ENCODE measurements at places on chromosomes 2 and 18.

GRCh38 chr2:230327418-230328154 is 593 bp downstream of the SP140L start:
- no peak for DNase-seq

- DNase-seq, result no peak
Measured at GRCh38 chr2:39620067-39620466, 45.6 kb upstream of the TMEM178A start.

DNA sequence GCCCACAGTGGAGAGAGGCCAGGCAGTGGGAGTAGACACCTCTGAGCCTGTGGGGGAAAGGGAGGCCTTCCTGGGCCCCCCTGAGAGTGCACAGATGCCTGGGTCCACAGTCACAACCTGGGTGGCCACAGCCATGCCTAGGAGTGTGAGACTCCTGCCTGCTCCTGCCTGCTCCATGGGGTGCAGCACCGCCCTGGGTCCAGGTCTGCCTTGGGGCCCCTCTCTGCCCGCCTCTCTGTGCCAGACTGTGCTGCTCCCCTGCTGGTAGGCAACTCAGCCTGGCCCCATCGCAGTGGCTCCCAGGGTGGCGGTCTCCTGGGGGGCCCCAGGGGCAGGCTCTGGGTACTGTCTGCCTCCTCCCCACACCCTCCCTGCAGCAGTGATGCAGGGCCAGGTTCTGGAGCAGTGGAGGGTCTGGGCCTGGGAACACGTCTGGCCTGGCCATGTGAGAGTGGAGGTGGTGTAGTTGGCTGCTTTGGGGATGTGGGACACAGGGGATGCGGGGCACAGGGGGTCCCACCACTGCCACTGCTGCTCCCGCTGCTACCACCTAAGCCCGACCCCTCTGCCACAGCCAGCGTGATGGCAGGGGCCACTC is 60.1 kb upstream of the DLX2 start:
- DNase-seq, result no peak

DNA sequence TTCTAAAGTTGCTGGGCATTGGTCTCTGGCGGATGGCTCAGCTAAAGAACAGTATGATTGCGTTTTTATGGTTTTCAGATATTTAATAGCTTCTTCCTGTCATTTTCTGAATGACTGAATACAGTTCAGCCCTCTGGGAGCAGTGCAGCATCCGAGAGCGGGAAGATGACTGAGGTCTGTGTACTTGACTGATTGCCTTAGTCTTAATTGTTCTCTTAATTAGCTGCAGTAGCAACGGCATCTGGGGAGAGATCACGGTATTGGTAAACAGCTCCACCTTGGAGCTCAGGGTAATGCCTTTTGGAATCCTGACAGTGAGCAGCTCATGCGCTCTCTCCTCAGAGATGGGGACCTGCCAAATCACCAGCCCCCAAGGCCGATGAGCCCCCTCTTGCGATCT is 481.4 kb upstream of the SPRED2 start:
- DNase-seq, result no peak

GRCh38 chr18:63366213-63367052 is 573 bp downstream of the KDSR start:
- DNase-seq, result peak; percentile 13

DNA sequence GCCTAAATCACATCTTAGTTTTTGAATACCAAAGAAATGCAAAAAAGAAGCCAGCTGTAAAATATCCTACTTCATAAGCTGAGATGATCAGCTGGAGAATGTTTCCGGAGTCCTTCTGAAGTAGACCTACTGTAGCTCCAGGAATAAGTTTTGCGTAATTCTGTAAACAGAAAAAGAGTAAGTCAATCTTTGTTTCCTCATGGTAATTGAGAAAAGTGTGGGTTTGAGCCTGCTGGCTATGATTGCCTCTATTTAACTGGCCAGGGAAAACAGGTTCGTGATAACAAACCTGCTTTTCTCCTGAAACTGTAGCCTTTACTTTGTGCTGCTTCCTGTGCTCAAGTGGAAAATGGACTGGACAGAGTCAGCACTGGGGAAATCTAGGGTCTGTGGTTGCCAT is 58.2 kb downstream of the ITGB6 start:
- DNase-seq, result no peak
